ENCODE measurements at places on chromosomes 11 and 22.

- no peak for DNase-seq
These were observed 141.0 kb downstream of the LARGE1 start for GRCh38 chr22:33779243-33779642.

DNA sequence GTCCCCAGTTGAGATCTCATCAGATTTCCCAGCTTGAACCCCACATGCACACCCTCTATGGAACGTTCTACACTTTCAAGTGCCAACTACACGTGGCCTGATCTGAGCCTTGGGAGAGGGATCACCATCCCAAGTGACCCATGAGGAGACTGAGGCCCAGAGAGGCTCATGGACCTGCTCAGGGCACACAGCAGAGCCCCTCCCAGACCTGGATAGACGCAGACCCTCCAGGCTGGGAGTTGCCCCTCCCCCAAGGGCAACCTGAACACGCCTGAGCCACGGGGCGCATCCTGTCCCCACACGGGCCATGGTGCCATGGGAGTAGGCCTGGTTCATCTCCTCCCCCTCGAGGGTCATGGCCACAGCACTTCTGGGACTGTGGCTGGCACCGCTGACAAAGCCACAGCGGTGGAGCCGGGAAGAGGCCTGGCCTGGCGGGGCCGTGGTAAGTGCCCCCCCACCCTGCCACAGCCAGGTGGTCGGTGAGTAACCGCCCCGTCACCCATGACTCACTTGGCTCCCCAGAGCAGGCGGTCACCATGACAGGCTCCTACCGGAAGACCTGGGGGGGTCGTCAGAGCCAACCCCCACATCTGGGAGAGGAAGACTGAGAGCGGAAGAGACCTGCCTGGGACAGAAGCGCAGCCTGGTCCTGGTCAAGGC is 8.1 kb downstream of the WNT7B start:
- DNase-seq, result no peak

DNA sequence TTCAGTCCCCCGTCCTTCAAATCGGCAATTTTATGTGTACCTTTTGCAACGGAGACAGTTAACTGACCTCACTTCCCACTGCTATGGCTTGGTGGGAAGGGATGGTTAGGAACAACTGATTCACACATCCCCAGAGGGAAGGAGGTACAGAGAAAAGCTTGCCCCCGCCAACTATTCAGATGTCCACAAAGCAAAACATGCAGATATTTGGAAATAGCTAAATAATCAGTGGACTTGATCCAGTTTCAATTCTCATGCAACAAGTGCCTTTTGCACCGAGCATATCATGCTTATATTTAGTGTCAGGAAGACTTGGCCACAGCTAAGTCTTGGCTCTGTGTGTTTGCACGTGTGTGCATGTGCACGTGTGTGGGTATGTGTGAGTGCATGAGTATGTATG is 144.6 kb downstream of the SNX19 start:
- no peak for DNase-seq

DNA sequence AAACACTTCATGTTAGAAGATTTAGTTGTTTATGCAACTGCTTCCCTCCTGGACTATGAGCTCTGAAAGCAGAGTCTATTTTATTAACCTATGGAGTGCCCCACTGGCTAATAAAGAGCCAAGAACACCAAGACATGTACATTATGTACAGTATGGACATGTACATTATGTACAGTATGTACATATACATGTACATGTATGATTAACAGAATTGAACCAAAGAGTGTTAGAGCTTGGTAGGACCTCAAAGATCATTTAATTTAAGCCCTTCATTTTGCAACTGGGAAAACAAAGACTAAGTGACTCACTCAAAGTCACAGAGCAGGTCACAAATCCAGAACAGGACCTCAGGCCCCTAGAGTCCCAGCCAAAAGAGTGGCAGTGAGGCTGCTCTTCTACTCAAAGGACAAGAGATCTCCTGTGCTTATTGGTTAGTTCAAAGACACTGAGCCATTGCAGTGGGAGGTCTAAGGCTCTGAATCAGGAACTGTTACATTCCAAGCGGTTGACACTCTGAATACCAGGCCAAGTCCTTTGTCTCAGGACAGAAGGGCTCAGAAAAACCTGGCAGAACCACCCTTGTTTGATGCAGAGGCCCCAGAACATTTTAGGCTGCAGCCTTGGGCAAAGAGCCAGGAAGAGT is 103.8 kb downstream of the FAM168A start:
- DNase-seq, result no peak

DNA sequence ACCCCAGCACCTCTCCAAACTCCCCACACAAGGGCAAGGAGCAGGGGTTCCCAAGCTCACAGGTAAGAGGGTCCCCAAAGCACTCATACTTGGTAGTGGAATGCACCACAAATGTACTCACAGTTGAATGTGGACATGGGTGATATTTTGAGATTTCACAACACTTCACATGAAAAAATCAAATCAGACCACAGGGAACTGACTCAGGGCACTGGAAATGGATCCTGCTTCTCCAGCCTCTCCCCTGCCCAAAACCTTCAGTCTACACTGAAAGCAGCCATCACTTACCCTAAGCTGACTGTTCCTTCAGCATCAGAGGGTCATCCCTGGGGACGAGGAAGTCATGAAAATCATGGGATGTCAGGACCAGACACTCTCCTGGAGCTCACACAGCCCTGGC is 40.2 kb downstream of the SCGB1A1 start:
- no peak for DNase-seq

GRCh38 chr22:25437414-25438160 is 126.9 kb upstream of the GRK3 start:
- no peak for DNase-seq

- no peak for DNase-seq
These were observed 63.9 kb upstream of the CTTN start for GRCh38 chr11:70334351-70334995.

DNA sequence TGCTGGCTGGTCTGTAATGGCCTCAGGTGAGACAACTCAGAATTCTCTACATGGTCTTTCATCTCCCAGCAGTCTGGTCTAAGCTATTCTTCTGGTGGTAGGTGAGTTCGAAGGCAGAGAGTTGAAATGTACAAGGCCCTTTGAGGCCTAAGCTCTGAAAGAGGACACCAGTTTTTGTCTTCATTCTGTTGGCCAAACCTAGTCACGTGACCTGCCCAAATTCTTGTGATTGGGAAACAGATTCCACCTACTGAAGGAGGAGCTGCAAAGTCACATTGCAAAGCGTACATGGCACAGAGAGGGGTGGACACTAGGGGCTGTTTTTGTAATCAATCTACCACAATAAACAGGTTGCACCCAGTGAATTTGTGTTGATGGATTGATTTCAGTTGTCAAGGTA is 193.5 kb downstream of the NAV2 start:
- DNase-seq, result no peak

- no peak for DNase-seq
These were observed 79.1 kb downstream of the MSANTD4 start for GRCh38 chr11:105942921-105943320.

- DNase-seq, result no peak
These were observed 375.7 kb downstream of the SHANK2 start for GRCh38 chr11:70876685-70877084.

GRCh38 chr22:19610518-19611253 is 86.5 kb upstream of the CLDN5 start:
- DNase-seq, result no peak

Measured in activated naive CD4-positive, alpha-beta T cell (primary cell).